WTC11 (cell line): ENCODE measurements at places on chromosomes 1 and 21. TPM values are rescaled to one million over a fixed set of nuclear protein-coding genes. Genes with fewer than 3 reads are reported as not detected.

PLXNA2 gene
- total RNA-seq: 2.4 to 4.2 TPM (median 3.5 TPM) in 3 replicates

TAF1A gene
- 10.8 to 12.9 TPM (median 12.0 TPM) in 3 replicates for total RNA-seq

DNA sequence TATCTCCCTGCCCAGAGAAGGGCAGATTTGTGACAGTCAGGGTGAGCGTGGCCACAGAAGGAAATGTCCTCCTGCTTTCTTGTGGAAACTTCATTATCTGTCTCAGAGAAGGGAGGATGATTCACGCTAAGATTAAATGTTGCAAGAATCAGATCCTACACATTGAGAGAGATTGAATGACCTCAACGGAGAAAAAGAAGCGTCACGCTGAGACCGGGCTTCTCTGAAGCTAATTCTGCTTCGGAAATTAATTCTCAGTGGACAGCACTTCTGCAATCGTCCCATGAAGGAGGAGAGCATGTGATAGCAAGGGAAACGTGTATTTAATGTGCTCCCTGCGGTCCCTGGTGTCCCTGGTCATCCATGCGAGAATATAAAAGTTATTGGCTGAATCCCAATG lies 19.8 kb upstream of the C1orf21 start:
- no peak overlapping the region for H3K27ac ChIP-seq
- H3K4me1 ChIP-seq: no peaks in the 10 kb centered on the region
- no peak for DNase-seq
- H3K4me3 ChIP-seq: no peak overlapping the region
- no peaks in the 10 kb centered on the region for H3K27me3 ChIP-seq
- H3K36me3 ChIP-seq: no peaks in the 10 kb centered on the region

- no peaks in the 10 kb centered on the region for H3K36me3 ChIP-seq
- DNase-seq: no peak
- H3K27me3 ChIP-seq: no peaks in the 10 kb centered on the region; the same call in none of the 2 replicates
- H3K4me3 ChIP-seq: no peak overlapping the region
- no peaks in the 10 kb centered on the region for H3K4me1 ChIP-seq
These were observed 17.8 kb upstream of the MRPS6 start for GRCh38 chr21:34055615-34056014.

DNA sequence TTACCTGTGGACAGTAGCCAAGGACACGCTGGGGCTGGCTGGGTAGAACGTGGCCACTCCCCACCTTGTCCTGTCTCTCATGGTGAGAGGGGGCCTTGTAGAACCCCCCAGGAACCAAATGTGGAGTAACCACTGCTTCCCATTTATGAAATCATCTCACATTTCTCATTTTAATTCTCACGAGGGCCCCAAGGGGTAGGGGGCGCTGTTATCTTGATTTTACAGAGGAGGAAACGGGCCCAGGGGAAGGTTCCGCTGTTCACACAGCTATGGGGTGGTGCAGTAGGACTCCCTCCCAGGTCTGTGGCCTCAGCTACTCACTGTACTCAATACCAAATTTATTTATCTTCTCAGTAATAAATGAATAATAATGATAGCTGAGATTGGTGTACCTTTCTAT lies 5.5 kb downstream of the SMPDL3B start:
- no peaks in the 10 kb centered on the region; the same call in 1 of the 2 replicates for H3K27me3 ChIP-seq
- DNase-seq: peak; percentile 66
- peaks cover 35% of the 10 kb centered on the region for H3K4me1 ChIP-seq
- peak overlapping the region; percentile 10; the same call in 1 of the 2 replicates for H3K27ac ChIP-seq
- no peaks in the 10 kb centered on the region; the same call in 1 of the 2 replicates for H3K36me3 ChIP-seq

GRCh38 chr1:182565537-182565936 lies 23.5 kb downstream of the RNASEL start:
- H3K4me1 ChIP-seq: peaks cover 5% of the 10 kb centered on the region
- no peak overlapping the region for H3K4me3 ChIP-seq
- H3K27ac ChIP-seq: no peak overlapping the region
- H3K36me3 ChIP-seq: no peaks in the 10 kb centered on the region

DNA sequence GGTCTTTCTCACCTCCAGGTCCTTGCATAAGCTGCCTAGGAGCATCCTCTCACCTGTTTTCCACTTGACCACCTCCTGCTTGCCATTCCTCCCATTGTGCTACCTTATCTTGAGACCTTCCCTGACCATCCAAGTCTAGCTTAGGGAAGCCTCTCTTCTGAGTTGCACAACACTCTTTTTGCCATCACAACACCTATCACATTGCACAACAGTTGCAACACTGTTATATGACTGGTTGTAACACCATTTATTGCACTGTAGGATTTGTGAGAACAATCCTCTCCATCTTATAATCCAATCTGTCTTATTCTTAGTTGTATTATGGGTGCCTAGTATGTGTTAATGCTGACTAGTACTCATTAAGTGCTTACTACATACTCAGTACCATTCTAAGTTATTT lies 488.7 kb downstream of the OMA1 start:
- no peaks in the 10 kb centered on the region for H3K27me3 ChIP-seq
- peaks cover 12% of the 10 kb centered on the region for H3K4me1 ChIP-seq
- H3K27ac ChIP-seq: no peak overlapping the region
- H3K4me3 ChIP-seq: no peak overlapping the region
